Stimulated activated CD4-positive, alpha-beta T cell treated with anti-CD3 and anti-CD28 coated beads, Interleukin-1b, Interleukin-23, amount 100 ng/mL, for 4 hours (primary cell): ENCODE measurements at places on chromosomes 3 and 15.

GRCh38 chr15:28269097-28269496 is 52.9 kb downstream of the HERC2 start:
- no peak for DNase-seq

DNA sequence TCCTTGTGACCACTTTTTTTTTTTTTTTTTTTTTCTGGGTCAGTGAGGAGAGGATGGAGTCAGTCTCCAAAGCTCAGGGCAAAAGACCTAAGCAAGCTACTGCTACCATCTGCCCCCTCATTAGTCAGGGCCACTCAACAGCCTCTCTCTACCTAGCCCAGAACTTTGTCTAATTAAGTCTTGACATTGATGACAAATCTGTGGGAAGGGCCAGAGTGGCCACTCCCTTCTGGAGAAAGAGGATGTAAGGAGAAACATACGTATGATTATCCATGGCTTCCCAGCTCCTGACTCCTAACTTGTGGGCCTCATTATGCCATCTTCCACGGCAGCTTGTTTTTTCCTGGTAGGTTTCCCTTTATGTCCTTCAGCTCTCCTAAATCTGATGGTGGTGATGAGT is 37.9 kb downstream of the NR1I2 start:
- DNase-seq: no peak

DNA sequence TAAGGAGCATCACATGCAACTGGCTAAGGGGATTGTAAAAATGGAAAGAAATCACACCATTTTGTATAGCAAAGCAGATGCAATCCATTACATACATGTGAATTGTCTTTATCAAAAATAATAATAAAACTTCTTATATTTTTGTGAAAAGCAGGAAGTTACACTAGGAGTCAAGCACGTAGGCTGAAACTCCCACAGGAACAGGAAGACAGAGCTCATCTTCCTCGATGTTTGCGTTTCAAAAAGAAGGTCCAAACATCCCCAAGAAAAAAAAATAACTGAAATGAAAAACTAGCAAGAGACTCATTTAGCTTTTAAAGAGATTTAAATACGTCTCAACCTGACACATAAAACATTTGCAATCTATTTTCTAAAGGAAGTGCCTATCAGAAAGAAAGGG is 106.6 kb downstream of the TGFBR2 start:
- no peak for DNase-seq

GRCh38 chr15:79418693-79419279 is 13.3 kb upstream of the MINAR1 start:
- DNase-seq: no peak

GRCh38 chr3:39638301-39638700 is 170.8 kb downstream of the MOBP start:
- DNase-seq: no peak

DNA sequence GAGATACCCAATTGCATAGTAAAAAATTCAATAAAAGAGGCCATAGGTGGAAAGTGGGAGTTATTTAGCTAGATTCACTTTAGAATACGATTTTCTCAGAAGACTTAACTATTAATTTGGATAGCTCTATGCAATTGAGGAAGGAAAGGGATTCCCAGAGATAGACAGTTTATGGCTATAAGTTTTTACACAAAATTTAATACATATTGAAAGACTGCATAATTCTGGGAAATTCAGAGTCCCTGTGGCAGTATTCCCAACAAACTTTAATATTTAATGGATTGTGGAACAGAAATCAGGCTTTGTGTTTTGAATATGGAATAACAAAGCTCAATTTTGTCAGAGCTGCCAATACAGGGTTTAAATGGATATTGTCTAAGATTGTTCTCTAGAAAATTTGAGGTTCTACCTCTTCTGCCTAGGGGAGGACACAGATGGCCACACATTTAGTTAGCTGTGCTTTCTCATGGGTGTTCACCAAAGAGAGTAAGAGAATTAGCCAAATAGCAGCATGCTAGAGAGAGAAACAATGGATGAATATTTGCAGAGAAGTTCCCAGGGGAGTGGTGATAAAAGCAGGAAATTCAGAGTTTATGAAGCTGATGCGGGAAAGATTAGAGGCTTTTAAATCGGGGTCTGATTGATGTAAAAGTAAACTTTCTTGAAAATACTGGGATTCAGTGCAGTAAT is 8.5 kb downstream of the ISL2 start:
- DNase-seq: no peak

GRCh38 chr3:14561051-14561960 is 21.2 kb upstream of the GRIP2 start:
- no peak for DNase-seq
